A549 (cell line): ENCODE measurements at places on chromosomes 3 and 15.

GRCh38 chr3:88113311-88114162, 36.2 kb upstream of the C3orf38 start:
- peak; percentile 37 for DNase-seq

DNA sequence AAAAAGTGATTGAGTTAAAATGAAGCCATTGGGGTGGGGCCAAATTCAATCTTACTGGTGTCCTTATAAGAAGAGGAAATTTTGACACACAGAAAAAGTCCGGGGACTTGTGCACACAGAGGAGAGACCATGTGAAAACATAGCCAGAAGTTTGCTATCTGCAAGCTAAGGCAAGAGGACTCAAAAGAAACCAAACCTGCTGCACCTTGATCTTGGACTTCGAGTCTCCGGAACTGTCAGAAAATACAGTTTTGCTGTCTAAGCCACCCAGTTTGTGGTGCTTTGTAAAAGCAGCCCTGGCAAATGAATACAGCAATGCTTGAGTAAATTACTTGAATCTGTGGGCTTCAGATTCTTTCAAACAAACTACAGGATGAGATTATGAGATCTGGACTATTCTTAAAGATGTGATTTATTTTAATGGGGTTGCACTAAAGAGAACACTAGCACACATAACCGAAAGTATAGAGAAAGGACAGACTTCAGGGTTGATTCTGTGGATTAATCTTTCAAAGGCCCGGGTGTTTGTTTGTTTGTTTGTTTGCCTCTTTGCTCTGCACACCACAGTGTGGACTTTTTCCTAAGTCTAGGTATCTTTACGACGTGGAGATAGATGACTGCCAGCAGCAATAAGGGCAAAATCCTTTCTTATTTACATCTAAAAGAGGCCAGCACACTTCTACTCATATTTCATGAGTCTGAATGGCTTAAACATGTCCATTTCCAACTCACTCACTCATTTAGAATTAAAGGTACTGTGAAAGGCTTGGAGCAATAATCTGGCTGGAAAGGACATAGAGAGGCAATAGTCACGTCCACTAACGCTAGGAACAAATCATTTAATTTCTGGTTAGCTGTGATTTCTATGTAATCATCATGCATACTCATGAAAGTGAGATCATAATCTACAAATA, 53.9 kb upstream of the SSR3 start:
- no peak for DNase-seq

DNA sequence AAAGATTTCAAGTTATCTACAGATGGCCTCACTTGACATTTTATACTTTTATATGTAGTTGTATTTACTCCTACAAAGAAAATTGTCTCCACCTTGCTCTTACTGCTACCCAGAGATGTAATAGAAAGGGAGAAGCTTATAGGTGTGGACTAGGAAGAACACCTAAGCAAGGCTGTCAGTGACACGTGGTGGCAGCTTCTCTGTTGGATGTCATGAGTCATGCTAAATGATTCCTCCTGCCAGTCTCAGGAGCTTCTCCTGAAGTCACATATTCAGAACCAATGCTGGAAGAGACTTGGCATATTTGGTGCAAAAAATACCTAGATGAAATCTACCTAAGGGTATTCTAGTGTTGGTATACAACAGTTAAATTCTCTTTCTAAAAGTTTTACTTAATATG, 184.7 kb downstream of the LRRC3B start:
- DNase-seq: no peak

GRCh38 chr3:100936931-100937330, 56.3 kb downstream of the ABI3BP start:
- DNase-seq: no peak

DNA sequence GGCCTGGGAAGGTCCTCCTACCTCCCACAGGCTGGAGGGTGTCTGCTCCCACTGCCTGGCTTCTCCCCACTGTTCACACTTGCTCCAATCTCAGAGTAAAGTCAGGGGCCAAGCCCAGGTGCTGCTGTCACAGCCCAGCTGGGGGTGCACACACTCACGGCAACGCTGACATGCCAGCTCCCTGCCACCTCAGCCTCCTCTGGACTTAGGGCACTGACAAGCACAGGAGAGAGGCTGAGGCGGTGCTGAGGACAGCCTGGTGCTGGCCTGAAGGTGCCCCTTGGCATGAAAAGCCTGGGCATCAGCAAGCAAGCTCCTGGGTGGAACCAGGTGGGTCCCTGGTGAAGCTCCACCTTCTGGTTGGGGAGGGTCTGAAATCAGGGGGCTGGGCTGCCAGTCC, 53.0 kb downstream of the LSAMP start:
- no peak for DNase-seq

- no peak for DNase-seq
Observed at GRCh38 chr3:167450675-167451074, 23.2 kb downstream of the SERPINI2 start.

- DNase-seq: no peak
Observed at GRCh38 chr3:72151465-72152238, 366.7 kb upstream of the PROK2 start.

DNA sequence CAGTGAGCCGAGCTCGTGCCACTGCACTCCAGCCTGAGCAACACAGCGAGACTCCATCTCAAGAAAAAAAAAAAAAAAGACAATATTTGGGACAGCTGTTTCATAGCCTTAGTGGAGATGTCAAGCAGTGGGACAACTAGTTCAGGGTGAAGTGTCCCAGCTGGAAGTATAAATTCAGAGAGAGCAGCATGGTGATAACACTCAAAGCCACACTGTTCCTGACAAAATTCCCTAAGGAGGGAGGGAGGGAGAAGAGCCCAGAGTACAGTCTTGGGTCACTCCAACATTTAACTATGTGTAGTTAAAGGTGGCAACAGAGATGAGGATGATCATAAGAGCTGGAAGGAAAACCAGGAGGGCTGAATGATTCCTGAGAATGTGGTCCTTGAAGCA, 21.1 kb upstream of the IP6K2 start:
- no peak for DNase-seq

DNA sequence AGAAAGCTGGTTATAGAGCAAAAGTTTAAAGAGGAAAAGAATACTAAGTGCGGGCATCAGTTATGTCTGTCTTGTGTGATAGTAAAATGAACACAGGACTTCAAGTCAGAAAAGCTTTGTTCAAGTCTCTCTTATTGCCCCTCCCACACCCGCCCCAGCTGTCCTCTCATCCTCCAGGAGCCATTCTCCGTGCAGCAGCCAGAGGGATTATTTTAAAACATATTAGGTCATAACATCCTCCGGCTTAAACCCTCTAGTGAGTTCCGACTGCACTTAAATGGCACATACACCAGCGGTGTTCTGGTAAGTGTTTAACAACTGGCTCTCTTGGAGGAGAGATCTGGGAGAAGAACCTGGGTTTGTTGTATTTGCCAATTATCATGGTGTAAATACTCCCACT, 104.8 kb upstream of the TNFAIP8L3 start:
- DNase-seq: no peak

DNA sequence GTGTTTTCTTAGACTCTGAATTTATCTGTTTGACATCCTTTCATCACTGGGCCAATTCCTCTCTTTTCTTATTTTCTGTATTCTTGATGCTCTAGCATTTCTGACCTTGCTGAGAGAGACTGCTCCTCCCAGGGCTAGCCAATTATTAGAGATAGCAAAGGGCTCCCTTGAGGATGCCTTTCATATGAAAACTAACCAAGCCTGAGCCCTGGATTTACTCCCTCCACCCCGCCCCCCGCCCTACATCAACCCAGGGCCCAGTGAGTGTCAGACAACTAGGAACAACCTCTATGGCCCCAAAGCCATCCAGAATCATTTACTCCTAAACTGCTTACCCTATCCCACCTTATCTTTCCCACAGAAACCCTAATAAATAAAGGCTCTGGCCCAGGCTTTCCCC, 69.7 kb upstream of the LARS2 start:
- no peak for DNase-seq

GRCh38 chr3:99781761-99782160, 35.9 kb upstream of the CMSS1 start:
- DNase-seq: no peak

- no peak for DNase-seq
Observed at GRCh38 chr3:39150148-39150802, 3.1 kb downstream of the CSRNP1 start.

GRCh38 chr3:27986234-27986879, 255.1 kb upstream of the CMC1 start:
- DNase-seq: no peak

DNA sequence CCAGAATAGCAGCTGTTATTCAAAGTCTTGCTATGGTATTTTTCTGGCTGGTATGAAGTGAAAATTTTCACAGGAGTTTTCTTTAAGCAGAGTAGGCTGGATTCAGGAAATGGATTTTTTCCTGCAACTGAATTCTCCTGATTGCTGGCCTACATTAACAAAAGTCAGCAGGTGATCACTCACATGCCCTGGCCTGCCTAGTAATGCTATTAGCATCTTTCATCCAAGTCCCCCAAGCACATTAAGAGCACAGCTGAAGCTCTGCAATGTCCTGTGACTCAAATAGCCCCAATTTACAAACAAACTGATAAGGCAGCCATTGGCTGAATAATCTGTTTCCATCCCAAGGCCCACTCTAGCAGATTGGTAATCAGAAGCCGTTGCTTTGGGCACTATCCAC, 688.3 kb upstream of the LMCD1 start:
- DNase-seq: no peak

- no peak for DNase-seq
Observed at GRCh38 chr3:118973050-118973449, 61.6 kb downstream of the IGSF11 start.

DNA sequence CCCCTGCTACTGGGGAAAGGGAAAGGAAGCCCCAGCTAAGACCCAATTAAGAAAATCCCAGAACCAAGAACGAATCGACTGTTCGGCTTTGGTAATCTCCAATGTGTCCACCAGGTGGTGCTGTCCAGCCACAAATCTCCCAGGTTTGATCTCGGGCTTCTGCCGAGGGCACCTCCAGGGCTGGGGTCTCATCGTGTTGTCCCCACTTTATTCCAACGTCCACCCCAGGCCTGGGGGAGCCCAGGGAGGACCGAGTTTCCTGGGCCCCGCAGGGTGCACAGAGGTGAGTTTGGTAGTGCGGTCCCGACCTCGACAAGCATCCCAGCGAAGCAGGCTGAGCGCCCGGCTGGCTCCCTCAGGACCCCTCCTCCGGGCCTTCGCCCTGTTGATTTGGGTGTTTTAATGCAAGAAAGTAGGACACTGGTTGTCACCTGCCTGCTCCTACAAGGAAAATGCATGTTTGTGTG, 185.1 kb downstream of the GOLGA6L6 start:
- DNase-seq: peak; percentile 80
